A172 (cell line): ENCODE measurements at places on chromosomes 1 and 21. TPM values are rescaled to one million over a fixed set of nuclear protein-coding genes. Genes with fewer than 3 reads are reported as not detected.

The RGSL1 gene
- not detected in 2 replicates for total RNA-seq

DNA sequence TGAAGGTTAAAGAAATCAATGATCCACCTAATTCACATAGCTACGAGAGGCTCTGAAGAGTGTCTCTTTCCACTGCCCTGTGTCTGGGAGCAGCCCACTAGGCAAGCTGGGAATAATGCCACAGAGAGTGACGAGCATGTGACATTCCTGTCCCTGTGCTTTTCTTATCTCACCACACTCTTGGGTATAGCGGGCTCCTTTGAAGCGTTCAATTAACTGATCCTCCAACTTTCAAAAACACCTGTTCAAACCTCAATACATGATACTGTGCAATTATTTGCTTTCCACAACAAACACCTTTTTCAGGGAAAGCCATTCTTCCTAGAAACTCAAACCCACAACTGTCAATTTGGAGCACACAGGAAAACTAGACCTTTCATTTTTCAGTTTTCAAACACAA, 43.4 kb downstream of the PLPP3 start:
- DNase-seq: no peak

The CD160 gene
- total RNA-seq: not detected in 2 replicates

DNA sequence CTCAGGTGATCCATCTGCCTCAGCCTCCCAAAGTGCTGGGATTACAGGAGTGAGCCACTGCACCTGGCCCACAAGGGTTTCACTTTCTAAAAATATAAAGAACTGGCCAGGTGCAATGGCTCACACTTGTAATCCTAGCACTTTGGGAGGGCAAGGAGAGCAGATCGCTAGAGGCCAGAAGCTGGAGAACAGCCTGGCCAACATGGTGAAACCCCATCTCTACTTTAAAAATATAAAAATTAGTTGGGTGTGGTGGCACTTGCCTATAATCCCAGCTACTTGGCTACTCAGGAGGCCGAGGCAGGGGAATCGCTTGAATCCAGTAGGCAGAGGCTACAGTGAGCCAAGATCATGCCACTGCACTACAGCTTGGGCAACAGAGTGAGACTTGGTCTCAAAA, 25.7 kb downstream of the MRPL39 start:
- no peak for DNase-seq

The GATAD2B gene
- total RNA-seq: 5.9 and 6.5 TPM in 2 replicates

DNA sequence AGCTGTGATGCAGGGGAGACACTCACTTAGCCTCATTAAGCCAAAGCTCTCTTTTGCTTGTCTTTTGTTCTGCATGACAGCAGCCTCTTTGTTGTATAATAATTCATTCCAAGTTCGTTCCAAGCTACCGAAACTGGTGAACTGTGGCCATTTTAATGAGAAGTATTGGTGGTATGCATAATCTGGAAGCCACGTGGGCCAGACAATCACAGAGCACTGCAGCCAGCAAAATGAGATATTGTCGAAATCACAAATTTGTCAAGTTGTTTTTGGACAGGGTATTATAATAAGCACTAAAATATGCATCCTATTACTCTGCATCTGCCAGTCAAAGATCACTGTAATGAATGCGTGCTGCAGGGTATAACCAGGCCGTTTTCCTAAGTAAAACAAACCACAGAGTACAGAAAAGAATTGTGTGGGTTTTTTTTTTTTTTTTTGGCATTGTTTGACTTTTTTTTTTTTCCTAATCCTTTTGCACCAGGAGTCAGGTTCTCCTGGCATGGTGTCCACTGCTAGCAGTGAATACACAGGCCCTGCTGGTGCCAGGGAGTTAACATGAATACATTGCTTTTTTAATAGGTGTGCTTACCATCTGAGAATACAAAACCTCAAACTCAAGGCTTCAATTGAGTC, 423.9 kb downstream of the PTBP2 start:
- peak; percentile 86 for DNase-seq

The PALMD gene
- 0.69 and 0.88 TPM in 2 replicates for total RNA-seq

The SHISAL2A gene
- total RNA-seq: not detected in 2 replicates
